ENCODE measurements at places on chromosomes 12 and 14.

GRCh38 chr12:95857156-95857555 lies 1.6 kb upstream of the SNRPF start:
- no peak for DNase-seq

DNA sequence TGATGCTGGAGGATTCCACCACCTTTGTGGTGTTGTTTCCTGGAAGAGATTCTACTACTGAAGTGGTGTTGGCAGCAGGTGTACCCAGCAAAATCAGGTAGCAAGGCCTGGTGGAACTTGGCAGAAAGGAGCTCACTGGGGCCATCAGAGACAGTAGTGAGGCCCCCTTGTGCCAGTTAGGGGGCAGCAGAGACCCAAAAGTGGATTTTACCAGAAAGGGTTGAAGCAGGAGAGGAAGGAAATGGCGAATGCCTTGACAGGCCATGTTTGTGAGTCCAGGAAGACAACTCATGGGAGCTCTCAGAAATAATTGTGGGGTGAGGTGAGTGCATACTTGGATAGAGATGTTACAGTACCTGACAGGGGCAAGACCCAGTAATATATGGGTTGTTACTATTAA lies 137.7 kb upstream of the FGD4 start:
- no peak for DNase-seq

DNA sequence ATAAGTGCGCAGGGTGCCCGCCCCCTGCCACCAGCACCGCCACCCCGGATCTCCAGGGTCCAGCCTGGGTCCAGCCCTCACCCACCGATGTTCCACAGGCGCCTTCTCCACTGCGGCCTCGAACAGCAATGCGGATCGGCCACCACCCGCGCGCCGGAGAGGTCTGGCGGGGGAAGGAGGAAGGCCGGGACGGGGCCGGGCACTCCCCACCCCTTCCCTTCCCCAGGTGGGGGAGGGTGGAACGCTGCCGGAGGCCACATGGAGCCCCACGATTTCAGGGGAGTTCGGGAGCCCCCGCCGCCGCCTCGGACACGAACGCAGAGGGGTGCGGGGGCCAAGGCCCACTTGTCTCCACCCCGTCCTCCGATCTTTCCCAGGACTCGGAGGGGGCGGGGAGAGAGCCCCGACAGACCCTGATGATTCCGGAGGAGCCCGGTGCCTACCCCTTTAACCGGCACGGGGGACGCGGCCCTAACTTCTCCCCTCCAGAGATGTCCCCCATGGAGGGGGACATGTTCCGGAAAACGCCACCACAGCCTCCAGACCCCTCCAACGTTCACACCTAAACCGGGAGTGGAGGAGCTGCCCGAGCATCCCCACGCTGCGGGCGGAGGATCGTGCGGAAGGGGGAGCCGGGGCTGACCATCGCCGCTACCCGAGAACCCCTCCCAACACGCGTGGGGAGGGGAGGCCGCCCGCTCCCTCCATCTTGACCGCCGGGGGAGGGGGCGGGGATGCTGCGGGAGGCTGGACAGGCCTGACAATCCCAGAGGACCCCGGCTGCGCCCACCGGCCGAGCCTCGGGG lies 1.1 kb downstream of the ATXN2 start:
- peak; percentile 13 for DNase-seq

DNA sequence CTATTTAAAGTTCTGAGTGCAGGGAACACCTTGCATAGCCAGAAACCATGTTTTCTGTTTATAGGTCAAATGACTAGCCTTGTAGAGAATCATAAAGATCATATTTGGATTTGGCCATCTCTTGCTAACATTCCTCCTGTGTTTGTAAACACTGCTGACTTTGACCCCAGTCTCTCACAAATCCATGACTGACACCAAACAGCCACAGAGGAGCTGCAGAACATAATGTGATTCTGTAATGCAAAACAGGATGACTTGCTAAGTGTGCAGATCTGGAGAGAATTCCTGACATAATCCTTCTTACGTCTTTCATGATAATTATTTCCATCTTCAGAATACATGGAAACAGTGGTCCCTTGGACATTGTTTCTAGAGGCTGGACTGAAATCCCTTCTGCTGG lies 211.8 kb downstream of the BMP4 start:
- DNase-seq, result no peak

DNA sequence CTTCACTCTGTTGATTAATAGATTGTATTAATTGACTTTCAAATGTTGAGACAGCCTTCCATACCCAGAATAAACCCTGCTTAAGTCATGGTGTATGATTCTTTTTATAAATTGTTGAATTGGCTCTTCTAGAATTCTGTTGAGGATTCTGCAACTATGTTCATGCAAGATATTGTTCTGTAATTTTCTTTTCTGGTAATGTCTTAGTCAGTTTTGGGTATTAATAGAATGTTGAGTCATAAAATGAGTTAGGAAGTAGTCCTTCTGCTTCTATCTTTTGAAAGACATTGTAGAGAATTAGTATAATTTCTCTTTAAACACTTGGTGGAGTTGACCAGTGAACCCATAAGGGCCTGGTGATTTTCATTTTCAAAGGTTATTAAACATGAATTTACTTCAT lies 958.9 kb downstream of the LRFN5 start:
- DNase-seq, result no peak

GRCh38 chr12:77133566-77133965 lies 68.2 kb upstream of the E2F7 start:
- DNase-seq, result peak; percentile 35

- DNase-seq, result no peak
Observed at GRCh38 chr12:11832093-11832492, 182.6 kb downstream of the ETV6 start.

GRCh38 chr14:55715889-55716288 lies 135.9 kb downstream of the KTN1 start:
- no peak for DNase-seq

DNA sequence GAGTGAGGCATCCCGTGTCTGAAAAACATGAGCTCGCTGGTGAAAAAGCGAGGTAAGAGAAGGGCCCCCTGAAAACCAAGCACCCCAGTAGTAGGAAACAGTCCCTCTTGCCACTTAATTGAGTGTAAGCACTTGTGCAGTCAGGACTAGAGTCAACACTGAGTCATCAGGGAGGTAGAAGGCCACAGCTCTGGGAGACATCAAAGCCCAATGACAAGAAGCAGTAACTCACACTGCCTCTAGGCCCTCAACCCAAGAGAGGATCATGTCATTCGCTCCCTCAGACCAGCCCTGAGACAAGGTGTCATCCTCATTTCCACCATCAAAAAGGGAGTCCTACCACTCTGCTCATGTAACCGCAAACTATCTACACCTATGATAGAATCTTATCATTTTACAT lies 17.8 kb downstream of the POMT2 start:
- no peak for DNase-seq

Data from large intestine (tissue), 12 donors.